ENCODE measurements at places on chromosomes 16 and 17.

DNA sequence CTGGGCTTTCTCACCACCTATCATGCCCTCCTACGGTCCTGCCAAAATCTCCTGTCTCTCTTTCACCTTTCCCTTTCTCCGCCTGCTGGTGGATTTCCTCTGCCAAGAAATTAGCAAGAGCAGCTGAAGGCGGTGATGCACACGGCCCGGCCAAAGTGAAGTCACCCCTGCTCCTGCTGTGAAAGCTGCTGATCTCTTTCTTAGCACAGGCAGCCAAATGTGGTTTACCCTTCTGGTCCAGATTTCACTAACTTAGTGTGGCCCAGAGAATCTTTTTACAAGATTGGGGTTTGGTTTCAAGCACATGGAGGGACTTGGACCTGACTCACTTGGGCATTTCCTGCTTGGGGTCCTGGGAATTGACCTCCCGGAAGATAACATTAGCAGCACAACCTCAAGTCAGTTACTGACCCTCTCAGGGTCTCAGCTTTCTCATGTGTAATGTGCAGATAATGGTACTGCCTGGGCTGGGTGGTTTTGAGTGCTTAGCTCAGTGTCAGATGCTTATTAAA lies 155.7 kb downstream of the SOCS1 start:
- DNase-seq: no peak

DNA sequence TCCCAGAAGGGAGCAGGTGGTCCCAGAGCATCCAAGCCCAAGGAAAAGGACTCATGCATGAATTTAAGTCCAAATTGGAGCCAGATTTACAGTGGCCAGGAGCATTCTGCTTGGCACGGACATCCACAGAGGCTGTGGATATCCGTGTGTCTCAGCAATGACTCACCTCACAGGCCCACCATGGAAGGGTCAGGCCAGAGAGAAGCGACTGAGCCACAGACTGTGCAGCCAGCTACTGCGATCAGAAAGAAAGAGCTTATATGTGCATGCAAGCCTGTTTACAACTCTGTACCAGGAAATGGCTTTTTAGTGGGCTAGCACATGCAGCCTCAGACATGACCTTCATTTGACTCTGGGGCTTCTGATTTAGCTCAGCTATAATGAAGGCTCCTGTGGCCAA lies 231.0 kb downstream of the C16orf95 start:
- DNase-seq: no peak

DNA sequence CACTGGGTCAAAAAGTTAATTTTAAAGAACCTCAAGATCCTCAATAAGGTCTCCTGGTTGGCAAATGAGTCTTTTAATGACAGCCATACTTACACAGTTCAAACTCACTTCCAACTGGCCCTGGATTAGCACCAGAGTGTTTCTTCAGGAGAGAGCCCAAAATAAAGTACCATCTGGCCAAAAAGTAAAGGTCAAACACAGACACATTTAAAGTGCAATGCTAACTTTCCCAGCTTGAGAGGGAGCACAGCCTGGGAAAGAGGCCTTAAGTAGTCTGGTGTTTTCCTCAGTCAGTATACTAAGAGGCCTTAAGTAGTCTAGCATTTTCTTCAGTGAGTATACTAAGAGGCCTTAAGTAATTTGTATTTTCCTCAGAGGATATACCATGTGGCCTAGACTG lies 46.6 kb upstream of the ERN1 start:
- DNase-seq: no peak

DNA sequence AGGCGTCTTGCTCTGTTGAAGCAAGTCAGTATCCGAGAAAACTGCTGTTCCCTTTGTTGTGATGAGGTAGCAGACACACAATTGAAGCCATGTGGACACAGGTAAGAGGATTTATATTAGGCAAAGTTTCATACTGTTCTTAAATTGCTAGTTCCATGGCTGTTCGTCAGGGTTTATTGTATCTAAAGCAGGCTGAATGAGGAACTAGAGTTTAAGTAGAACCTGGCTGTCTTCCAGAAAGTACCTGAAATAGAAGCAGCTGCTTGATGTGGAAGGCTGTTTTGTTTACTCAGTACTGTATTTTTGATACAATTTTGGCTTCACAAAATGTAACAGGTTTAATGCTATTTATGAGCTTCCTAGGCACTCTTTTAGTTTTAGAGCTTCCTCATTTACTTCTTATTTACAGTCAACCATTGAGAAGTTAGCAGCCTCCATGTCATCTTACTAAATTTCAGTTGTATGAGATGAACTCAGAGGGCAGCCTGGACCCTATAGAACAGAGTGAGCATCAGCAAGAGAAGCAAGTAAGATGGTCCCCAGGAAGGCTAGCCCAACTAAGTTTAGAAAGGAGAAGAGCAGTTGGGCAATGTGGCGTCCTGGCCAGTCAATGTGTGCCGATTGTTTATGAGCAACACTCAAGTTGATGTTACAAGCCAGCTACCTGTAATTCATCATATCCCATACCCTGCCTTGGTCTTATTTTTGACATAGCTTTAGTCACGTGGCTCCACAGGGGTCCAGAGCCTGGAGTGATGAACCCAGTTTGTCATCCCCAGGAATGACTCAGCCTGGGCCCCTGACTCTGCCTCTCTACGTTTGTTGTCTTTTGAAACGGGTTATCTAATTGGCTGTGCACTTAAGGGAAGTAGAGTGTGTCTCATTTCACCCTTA lies 9.7 kb upstream of the ARL2BP start:
- no peak for DNase-seq

- DNase-seq: no peak
Measured at GRCh38 chr17:77677211-77677610, 281.3 kb upstream of the TNRC6C start.

DNA sequence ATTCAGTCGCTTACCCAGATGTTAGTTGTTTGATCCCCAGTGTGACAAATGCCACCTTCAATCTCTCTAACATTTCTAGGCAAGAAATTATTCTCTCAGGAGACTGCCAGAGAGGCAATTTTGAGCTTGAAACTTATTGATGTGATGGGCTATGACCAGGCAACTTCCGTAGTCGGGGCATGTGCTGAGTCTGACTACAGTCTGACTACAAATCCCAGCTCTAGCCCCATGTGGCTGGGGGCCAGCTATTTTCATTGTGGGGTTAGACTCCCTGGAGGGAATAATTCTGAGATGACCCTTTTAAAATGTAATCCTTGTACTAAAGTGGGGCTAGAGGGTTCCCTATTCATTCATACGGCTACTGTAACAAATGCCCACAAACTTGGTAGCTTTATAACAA lies 65.9 kb downstream of the RBFOX1 start:
- no peak for DNase-seq

GRCh38 chr16:66751303-66751991 lies at the start of gene DYNC1LI2:
Gene DYNC1LI2, minus strand, starts transcription at chr16:66751609. Its CDS starts 18 bp downstream, at chr16:66751591.
- peak; percentile 69 for DNase-seq

DNA sequence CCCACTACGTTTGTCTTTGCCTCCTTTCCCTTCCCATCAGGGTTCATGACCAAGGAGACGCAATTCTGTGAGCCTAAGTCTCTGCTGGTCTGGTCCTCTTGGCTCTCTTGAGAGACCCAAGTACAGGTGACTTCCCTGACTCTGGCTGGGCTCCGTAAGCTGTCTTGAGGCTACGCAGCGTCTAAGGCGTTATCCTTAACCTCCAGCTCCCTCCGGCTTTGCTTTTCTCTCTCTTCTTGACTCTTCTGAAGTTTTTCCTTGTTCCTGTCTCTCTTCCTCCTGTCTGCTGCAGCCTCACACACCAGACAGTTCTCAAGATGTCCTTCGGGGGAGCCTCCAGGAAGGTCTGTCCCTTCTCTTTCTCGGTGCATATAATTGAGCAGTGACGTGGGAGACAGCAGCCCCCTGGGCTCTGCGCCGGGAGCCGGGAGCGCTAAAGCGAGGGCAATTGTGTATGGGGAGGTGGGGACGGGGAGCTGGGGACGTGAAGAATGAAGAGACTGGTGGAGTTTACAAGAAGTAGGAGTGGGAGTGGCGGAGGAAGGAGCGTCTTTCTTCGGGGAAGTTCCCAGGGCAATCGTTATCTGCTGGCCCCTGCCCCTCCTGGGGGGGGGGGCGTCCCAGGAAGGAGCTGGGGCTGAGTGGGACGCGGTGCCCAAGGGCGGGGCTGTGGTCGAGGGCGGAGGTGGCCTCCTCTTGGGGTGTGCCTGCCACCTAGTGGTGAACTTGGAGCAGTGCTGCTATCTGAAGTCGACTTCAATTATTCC lies 6.9 kb upstream of the PIRT start:
- peak; percentile 39 for DNase-seq

DNA sequence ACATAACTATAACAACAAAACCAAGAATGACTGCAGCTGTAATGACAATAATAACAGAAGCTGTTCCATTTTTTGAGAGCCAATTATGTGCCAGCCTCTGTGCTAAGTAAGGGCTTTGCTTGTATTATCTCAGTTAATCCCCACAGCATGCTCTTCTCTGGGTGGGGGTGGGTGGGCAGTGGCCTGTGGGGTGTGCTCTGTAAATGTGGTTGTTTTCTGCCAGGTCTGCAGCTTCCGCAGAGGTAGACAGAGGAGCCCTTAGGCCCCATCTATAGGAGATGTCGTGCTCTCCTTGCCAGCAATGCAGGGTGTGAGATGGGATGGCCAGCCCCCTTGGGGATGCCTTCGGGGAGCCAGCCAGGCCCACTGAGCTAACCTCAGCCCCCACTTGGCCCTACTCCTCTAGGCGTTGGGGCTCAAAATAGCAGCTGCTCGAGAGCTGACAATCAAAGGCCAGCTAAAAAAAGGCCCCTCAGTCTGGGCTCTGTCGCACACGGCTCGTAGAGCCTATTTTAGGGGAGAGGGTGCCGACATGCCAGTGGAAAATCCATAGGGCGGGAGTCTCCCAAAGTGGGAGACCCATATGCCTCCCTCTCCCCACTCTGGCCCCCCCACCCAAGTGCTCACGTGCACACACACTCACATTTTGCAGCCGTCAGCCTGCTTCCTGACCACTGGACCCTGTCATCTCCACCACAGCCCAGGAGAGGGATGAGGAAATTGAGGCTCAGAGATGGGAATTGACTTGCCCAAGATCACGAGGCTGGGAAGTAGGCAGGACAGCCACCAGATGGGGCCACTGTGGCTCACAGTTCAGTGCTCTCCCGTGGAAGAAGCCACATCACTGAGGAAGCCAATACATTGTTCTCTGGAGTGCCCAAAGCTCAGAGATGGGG lies 15.8 kb downstream of the CDH16 start:
- no peak for DNase-seq

DNA sequence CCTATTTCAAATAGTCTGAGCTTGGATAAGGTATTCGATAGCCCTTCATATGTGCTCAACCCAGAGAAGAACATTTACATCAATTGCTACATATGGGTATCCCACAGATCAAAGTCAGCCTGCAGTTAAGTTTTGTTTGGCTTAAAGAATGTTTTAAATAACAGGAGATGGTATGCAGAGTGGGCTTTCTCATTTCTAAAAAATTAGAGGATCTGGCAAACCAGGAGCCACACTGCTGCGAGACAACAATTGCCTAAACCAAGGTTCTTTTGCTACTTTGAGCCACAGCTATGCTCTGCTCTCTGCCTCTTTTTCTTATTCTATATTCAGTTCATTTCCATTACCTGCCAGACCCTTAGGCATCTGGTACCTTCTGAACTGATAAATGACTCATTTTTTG lies 30.2 kb upstream of the ARHGAP44 start:
- DNase-seq: no peak

- DNase-seq: no peak
Measured at GRCh38 chr17:48478224-48479013, 48.4 kb upstream of the SKAP1 start.

- no peak for DNase-seq
Measured at GRCh38 chr17:1422885-1423284, 22.9 kb upstream of the YWHAE start.

DNA sequence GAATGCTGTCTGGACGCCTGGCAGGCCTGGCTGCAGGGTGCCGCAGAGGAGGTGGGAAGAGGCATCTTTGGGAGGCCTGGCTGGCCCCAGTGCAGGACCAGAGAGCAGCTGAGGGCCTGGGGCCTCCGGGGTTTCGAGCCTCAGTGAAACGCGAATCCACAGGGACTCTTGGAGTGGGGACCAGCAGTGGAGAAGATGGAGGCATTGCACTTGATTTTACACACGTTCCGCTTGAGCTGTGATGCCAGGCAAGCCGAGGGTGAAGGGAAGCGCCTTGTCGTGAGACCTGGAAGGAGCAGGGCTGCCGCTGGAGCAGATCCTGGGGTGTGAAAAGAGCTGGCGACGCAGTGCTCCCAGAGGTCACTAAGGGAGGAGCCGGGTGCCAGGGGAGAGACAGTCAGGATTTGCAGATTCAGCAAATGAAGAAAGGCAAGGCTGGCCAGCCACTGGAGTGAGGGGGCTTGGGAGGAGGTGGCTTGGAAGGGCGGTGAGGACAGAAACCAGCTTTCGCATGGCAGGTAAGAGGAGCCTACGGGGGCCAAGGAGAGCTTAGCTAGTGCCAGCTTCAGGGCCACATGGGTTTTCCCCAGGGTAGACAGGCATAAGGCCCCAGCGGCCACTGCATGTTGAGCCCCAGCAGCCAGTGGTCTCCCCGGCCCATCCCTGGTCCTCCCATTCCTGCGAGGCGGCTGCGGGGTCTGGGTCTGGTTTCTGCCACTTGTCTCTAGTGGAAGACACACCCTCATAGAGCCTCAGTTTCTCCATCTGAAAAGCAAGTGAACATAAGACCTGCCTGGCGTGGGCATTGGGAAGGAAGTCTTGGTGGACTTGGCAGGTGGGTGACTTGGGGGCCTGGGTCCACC lies 175.2 kb upstream of the CHMP6 start:
- DNase-seq: no peak

DNA sequence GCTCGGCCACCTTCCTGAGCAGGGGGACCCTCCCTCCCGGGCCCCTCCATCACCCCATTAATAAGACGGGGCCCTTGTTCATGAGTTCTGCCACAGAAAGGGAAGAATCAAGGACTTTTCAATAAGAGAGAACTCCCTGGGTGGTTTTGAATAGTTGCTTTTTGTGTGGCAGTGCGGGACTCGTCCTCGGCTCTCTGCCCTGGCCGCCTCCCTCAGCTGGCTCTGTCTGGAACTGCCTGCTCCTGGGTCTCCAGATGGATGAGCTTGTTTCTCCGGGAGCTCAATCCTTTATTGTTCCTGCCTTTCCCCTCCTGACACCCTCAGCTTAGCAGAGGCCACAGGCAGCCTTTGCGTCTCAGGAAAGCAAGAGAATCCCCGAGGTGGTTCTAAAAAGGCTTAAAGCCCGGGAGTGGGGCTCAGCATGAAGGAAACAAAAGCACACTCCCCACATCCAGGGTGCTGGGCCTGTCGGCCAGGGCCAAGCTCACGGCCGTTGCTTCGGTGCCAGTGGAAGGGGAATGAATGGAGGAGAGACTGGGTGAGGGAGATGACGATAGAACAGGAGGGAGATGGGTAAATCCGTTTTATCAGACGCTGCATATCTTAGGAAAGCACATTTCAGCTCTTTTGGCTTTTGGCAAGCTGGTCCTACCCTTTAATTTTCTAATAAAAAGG lies 60.2 kb downstream of the RAI1 start:
- DNase-seq: no peak

GRCh38 chr17:1518410-1518809 lies 2.0 kb upstream of the INPP5K start:
- no peak for DNase-seq

- DNase-seq: no peak
Measured at GRCh38 chr17:41678411-41678906, 10.2 kb upstream of the EIF1 start.

All from stimulated activated CD4-positive, alpha-beta T cell treated with anti-CD3 and anti-CD28 coated beads, Interleukin-1b, Interleukin-23, amount 100 ng/mL, for 1 hour (primary cell).